ENCODE measurements at places on chromosomes 1 and 21. TPM values are rescaled to one million over a fixed set of nuclear protein-coding genes. Genes with fewer than 3 reads are reported as not detected.

ELAPOR1 gene
- 4.5 TPM for total RNA-seq

GRCh38 chr1:205111354-205111753 lies 10.4 kb downstream of the RBBP5 start:
- peak overlapping the region; percentile 9 for H3K27ac ChIP-seq

GRCh38 chr1:177913762-177914540 lies 55.9 kb downstream of the SEC16B start:
- DNase-seq, result no peak
- no peaks in the 10 kb centered on the region for H3K36me3 ChIP-seq
- H3K27ac ChIP-seq, result no peak overlapping the region

GRCh38 chr1:87979079-87979478 lies 650.4 kb downstream of the LMO4 start:
- H3K27ac ChIP-seq, result no peak overlapping the region
- H3K27me3 ChIP-seq, result peaks cover 5% of the 10 kb centered on the region
- DNase-seq, result no peak
- H3K4me1 ChIP-seq, result no peaks in the 10 kb centered on the region
- no peak overlapping the region for H3K4me3 ChIP-seq
- H3K36me3 ChIP-seq, result no peaks in the 10 kb centered on the region

DNA sequence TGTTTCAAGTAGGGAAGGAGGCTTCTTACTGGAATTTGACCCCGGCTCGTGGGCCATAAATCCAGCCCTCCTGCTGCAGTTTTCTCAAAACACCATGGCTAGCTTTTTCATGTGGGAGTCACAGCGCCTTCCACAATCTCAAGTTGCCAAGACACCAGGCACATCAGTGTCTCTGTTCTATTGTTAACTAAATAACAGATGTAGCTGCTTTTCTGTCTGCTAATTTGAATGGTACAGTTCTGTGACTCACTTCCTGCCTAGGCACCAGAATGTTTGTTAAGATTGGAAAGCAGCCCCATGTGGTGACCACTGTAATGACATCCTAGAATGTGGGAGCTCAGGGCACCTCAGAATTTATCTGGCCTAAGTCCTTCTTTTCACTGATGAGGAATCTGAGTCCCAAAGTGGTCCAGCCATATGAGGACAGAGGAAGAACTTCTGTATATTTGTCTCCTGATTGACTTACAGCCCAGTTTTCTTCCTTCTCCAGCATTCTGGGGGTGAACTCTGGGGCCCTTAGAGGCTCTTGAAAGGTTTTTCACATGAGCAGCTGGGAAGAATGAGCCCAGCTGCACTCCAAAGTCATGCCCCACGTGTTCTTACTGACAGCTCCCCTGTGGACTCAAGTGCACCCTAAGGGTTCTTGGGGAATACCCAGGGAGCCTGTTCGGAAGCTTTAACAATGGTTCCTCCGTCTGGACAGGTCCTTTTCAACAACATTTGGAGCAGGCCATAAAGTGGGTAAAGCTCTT lies 27.5 kb downstream of the TRIM45 start:
- H3K36me3 ChIP-seq, result peaks cover 68% of the 10 kb centered on the region
- peak; percentile 69 for DNase-seq
- H3K4me3 ChIP-seq, result no peak overlapping the region
- no peaks in the 10 kb centered on the region for H3K27me3 ChIP-seq

DNA sequence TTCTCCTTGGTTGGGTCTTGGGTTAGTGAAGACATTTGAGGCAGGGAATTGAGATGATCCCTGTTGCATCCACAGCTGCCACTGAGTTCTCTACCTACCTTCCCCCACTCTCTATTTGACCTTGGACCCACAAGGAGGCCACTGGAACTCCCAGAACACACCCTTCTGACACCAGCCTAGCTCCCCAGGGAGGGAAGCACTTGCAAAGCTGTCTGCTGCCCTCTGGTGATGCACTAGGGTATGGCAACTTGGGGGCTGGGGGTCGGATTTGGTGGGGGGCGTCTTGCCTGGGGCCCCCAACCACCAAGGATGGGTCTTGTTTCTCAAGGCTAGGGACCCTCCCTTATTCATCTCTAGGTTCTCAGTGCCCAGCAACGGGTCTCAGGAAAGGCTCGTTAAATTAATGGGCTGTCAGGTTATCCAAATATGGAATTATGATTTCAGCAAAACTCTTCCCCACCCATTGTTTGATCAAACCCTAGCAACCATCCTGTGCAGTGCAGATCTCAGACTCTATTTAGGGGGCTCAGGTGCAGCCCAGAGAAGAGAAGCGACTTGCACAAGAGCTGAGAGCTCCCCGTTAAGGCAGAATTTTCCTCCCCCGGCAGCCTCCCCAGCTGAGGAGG lies 177.8 kb upstream of the KLHDC7A start:
- no peak overlapping the region for H3K27ac ChIP-seq
- peak; percentile 42 for DNase-seq
- H3K27me3 ChIP-seq, result no peaks in the 10 kb centered on the region
- no peak overlapping the region for H3K4me3 ChIP-seq
- no peaks in the 10 kb centered on the region for H3K36me3 ChIP-seq

DNA sequence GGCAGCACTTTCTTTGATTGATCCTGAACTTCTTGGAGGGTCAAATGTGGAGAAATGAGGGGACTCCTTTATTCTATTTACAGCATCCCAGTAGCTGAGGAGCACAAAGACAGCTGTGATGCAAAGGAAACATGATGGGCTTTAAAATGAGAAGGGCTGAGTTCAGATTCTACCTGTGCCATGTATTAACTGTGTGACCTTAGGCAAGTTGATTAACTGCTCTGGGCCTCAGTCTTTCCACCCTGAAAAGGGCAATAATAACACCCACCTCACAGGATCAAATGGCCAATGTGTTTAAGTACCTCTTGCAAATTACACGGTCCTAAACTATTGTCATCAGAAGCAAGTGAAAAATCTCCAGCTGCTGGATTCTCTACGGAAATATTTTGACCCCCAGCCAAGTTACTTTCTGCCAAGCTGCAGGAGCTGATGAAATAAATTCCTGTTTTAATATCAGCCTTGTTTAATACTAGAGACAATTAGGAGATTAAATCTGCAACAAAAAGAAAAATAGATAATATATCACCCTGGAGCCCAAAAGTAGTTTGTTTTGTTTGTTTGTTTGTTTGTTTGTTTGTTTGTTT lies 15.7 kb downstream of the TMEM81 start:
- H3K4me3 ChIP-seq, result no peak overlapping the region
- H3K4me1 ChIP-seq, result no peaks in the 10 kb centered on the region
- H3K27ac ChIP-seq, result no peak overlapping the region

DNA sequence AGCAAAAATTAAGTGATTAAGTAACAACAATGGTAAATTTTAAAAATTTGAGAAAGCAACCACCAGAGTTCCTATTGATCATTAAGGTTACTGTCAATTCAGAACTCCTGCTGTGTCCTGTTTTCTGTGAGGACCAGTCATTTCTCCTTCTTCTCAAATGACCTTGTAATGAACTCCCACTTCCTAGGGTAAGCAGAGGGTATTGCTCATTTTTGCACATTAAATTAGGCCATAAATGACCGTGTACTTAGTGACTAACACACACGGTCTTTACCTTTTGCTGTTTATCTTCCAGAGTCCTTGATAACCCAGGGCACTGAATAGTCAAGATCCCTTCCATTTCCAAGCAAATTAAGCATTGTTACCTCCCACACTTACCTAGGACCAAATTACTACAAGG lies 227.5 kb upstream of the LYPLAL1 start:
- H3K27ac ChIP-seq, result no peak overlapping the region
- no peaks in the 10 kb centered on the region for H3K27me3 ChIP-seq
- no peaks in the 10 kb centered on the region for H3K4me1 ChIP-seq
- no peak for DNase-seq
- H3K4me3 ChIP-seq, result no peak overlapping the region

DNA sequence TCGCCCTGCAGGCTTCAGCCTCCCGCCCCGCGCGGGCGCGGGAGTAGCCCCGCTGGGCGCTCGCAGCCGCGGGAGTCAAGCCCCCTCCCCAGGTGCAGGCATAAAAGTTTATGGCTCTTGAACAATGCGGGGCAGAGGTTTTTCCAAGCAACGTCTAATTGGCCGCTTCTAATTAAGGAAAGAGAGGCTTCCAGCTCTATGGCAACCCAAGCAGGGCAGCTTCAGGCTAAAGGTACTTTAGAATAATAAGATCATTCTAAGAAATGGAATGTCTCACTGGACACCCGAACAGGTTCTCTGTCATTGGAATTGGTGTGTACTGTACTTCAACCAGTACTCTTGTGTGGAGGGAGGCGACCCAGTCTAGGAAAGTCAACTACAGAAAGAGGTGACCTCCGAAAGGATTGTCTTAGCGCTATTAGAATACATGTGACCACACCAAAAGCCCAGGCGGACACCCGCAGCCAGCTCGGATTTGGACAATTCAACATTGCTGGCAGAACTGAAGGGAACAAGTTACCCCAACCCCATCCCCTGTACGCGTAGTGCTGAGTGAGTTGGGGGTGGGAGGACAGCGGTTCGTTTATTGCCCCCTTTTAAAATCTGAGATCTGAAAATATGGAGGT lies 12.5 kb downstream of the NR5A2 start:
- peak overlapping the region; percentile 13 for H3K4me3 ChIP-seq
- H3K36me3 ChIP-seq, result no peaks in the 10 kb centered on the region
- H3K4me1 ChIP-seq, result peaks cover 16% of the 10 kb centered on the region

DNA sequence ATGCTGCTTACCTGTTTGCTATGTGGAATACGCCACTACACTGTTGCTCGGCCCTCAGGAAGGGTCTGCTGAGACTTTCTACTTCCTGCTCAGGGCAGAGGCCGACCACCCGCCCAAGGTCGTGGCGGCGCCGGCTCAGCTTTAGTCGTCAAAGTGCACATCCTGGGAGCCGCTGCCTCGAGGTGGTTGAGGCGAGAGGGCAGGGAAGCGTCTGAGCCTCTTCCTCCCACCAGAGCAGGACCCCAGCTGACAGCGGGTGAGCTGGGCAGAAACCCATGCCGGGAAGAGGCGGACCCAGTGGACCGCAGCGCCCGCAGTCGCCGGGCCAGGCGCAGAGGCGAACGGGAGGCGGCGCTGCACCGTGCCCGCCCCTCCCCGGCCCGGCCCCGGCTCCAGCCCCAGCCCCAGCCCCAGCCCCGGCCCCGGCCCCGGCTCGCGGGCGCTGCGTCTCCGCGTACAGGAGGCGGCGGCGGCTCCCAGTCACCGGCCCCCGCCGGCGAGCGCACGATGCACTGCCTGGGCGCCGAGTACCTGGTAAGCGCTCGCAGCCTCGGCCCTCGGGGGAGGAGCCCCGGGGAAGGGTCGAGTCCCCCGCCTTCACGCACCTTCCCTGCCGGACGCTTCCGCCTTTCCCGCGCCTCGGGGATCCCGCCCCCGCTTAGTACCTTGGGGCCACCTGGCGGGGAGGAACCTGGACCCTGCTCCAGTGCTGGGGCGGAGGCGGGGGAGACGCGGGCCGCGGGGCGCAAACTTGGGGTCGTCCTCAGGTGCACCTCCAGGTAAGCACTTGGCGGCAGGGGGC lies at the start of gene SLC44A3:
Gene SLC44A3 (plus strand): TSS at position 413 of the 802 bp plus-strand sequence. CDS start 95 bp downstream, at position 508.
- peaks cover 8% of the 10 kb centered on the region for H3K4me1 ChIP-seq
- peaks cover 70% of the 10 kb centered on the region for H3K27me3 ChIP-seq
- peak within 1 kb of the TSS; percentile 58 for H3K4me3 ChIP-seq
- no peak within 1 kb of the TSS for H3K27ac ChIP-seq
- no peaks in the 10 kb centered on the region for H3K36me3 ChIP-seq

DNA sequence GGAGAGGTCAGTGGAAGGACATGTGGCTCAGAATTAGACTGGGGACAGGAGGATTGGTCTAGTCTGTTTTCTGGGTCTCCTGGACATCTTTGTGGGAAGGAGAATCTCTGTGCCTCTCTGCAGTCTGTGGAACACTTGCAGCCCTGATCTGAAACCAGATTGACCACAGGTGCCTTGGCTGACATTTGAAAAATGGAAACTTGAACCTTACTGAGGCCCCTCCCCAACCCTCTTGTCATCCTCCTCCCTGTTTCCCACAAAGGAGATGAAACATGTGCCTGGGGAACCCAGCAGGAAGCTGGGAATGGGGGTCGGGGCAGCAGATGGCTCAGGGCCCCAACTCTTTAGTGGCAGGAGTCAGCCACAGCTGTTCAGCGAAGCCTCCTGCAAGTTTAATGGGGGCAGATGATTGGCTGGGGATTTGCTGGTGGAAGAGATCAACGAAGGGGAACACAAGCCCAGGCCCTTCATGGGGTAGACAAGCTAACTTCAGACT lies 18.1 kb downstream of the VASH2 start:
- DNase-seq, result no peak
- no peak overlapping the region for H3K4me3 ChIP-seq
- no peaks in the 10 kb centered on the region for H3K36me3 ChIP-seq
- peaks cover 7% of the 10 kb centered on the region for H3K4me1 ChIP-seq
- peaks cover 56% of the 10 kb centered on the region for H3K27me3 ChIP-seq
- no peak overlapping the region for H3K27ac ChIP-seq

ASCL5 gene
- total RNA-seq, result not detected

BROX gene
- 40.9 TPM for total RNA-seq

ERICH3 gene
- total RNA-seq, result 0.23 TPM

DNA sequence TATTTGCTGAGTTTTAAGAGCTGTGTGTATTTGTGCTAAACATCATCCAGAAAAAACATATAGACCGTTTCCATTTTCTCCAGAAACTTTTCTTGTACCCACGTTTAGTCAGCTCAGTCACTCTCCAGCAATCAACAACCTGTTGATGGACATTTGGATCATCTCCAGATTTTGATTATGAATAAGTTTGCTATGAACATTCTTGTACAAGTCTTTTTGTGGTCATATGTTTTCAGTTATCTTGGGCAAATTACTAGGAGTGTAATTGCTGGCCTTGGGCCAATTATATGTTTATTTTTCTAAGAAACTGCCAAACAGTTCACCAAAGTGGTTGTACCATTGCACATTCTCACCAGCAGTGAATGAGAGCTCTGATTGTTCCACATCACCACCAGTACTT lies 221.8 kb downstream of the CENPF start:
- no peak overlapping the region for H3K27ac ChIP-seq
- DNase-seq, result no peak
- H3K4me1 ChIP-seq, result no peaks in the 10 kb centered on the region
- no peak overlapping the region for H3K4me3 ChIP-seq
- no peaks in the 10 kb centered on the region for H3K36me3 ChIP-seq

GRCh38 chr1:197342044-197342565 lies 74.1 kb downstream of the CRB1 start:
- no peak overlapping the region for H3K4me3 ChIP-seq
- H3K36me3 ChIP-seq, result peaks cover 3% of the 10 kb centered on the region
- H3K27me3 ChIP-seq, result peaks cover 16% of the 10 kb centered on the region
- H3K4me1 ChIP-seq, result peaks cover 11% of the 10 kb centered on the region
- no peak for DNase-seq

GRCh38 chr1:192386051-192386650 lies 69.4 kb downstream of the RGS21 start:
- H3K27me3 ChIP-seq, result no peaks in the 10 kb centered on the region
- no peaks in the 10 kb centered on the region for H3K4me1 ChIP-seq
- DNase-seq, result no peak
- H3K27ac ChIP-seq, result no peak overlapping the region

GRCh38 chr1:199261328-199261727 lies 622.5 kb downstream of the PTPRC start:
- no peak for DNase-seq
- no peak overlapping the region for H3K4me3 ChIP-seq
- no peaks in the 10 kb centered on the region for H3K4me1 ChIP-seq
- H3K36me3 ChIP-seq, result peaks cover 1% of the 10 kb centered on the region
- H3K27me3 ChIP-seq, result peaks cover 25% of the 10 kb centered on the region
- H3K27ac ChIP-seq, result no peak overlapping the region

GRCh38 chr1:222767152-222767571 lies 30.2 kb downstream of the FAM177B start:
- H3K27ac ChIP-seq, result no peak overlapping the region
- H3K4me3 ChIP-seq, result no peak overlapping the region
- peaks cover 21% of the 10 kb centered on the region for H3K27me3 ChIP-seq

MSH4 gene
- total RNA-seq, result 0.47 TPM

Measured in activated CD8-positive, alpha-beta memory T cell treated with anti-CD3 and anti-CD28 coated beads, Interleukin-2, amount 10 ng/mL, durations not matched to agents 7 days and 5 days (primary cell).